ENCODE measurements at places on chromosomes 2 and 18. TPM values are rescaled to one million over a fixed set of nuclear protein-coding genes. Genes with fewer than 3 reads are reported as not detected.

DNA sequence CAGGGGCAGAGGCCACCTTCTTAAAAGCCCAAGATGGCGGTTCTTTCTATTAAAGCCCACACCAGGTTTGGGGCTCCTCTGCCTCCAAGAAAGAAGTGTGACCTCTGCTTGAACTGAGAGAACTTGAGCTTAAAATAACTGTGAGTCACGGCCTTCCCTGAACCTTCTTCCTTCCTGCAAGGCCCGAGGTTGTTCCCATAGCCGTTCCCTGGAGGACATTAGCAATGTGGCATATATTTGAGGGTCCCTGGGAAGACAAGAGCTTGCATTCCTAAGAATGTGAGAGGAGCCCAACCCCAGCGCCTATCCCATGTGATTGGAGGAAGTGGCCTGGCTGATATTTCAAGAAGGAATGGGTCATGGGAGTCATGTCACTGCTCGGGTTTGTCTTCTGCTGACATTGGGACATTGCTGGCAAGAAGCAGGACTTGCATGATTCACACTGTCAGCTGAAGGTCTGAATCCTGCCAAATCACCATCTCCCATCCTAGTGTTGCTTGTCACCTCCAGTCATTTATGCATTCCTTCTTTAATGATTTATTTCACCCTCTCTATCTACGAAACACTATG, 168.1 kb downstream of the TRIB2 start:
- DNase-seq = peak; percentile 38

DNA sequence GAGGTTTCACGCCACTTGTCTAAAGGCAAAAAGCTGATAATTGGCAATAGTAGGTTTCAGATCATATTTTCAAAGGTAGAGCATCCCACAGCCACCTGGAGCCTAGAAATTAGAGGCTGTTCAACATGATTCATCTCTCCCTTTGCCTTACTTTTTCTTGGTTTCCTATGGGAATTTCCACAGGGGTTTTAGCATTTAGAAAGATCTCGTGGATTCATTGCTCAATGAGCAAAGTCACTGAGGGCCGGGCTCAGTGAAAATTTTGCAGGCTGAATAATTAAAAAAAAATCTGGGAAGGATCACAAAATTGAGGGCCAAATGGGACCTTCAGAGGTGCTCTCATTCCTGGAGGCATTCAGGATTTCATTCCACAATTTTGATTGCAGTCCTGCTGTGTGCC, 137.1 kb downstream of the VAPA start:
- no peak for DNase-seq

GRCh38 chr2:73290049-73290839, 3.1 kb downstream of the EGR4 start:
- no peak for DNase-seq

DNA sequence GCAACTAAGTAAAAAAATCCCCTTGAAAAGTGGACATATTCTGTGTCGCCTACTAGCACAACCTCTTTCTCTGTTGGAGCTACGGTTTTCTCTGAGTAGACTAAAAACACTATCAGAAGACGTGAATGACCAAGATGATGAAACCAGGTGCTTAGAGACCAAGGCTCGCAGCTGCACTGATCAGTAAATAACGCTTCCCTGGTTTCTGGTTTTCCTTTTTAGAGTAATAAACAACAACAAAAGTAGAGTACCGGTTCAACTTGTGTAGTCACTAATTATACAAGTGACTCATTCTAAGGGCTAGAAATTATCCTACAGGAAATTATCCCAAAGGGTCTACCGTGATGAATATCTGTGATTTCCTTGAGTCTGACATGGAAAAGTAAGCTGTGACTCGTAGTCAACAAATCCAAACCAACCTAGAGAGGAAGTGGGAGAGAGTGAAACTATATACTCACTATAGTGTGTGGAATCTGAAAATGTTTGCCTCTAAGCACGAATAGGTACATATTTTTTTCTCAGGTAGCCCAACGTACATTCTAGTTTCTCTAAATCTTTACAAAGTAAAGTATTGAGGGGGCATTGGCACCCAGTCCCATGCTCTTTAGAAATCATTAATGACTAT, 17.8 kb downstream of the RASGRP3 start:
- no peak for DNase-seq

SULT1C4 gene
- 3.2 TPM for total RNA-seq

- no peak for DNase-seq
These were observed 128.1 kb upstream of the MYCN start for GRCh38 chr2:15812187-15812780.

KCTD1 gene
- total RNA-seq = 17.2 TPM

- no peak for DNase-seq
These were observed 99.1 kb upstream of the NEUROD1 start for GRCh38 chr2:181779288-181780021.

RAD51AP2 gene
- total RNA-seq = 0.10 TPM

- DNase-seq = no peak
These were observed 17.1 kb upstream of the VPS4B start for GRCh38 chr18:63439334-63439733.

DNA sequence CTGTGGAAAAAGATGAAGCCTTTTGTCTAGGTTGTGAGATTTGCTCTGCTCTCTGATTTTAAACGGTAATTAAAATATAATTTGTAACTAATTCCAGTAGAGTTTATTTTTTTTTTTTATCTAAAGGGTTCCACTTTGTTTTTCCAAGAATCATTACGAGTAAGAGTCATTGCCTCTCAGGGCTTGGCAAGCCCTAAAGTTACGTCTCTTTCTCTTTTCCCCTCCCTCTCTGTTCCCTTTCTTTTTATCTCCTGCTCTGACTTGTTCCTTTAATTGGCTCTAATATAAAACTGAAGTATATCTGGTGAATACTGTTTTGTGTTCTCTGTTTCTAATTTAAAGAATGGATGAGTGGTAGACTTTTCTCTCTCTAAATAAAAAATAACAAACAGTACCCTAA, 75.8 kb downstream of the CALCRL start:
- no peak for DNase-seq

DUSP19 gene
- 12.1 TPM for total RNA-seq

PNO1 gene
- 7.4 TPM for total RNA-seq

XIRP2 gene
- 248 TPM for total RNA-seq

GRCh38 chr18:70931942-70932814, 643.3 kb downstream of the SOCS6 start:
- DNase-seq = no peak

CCDC74B gene
- 0.64 TPM for total RNA-seq

- DNase-seq = peak; percentile 63
These were observed 38.2 kb upstream of the MAP3K20 start for GRCh38 chr2:173037245-173038120.

- DNase-seq = no peak
These were observed 999 bp downstream of the INSIG2 start for GRCh38 chr2:118089139-118089800.

TACR1 gene
- total RNA-seq = 0.07 TPM

DNA sequence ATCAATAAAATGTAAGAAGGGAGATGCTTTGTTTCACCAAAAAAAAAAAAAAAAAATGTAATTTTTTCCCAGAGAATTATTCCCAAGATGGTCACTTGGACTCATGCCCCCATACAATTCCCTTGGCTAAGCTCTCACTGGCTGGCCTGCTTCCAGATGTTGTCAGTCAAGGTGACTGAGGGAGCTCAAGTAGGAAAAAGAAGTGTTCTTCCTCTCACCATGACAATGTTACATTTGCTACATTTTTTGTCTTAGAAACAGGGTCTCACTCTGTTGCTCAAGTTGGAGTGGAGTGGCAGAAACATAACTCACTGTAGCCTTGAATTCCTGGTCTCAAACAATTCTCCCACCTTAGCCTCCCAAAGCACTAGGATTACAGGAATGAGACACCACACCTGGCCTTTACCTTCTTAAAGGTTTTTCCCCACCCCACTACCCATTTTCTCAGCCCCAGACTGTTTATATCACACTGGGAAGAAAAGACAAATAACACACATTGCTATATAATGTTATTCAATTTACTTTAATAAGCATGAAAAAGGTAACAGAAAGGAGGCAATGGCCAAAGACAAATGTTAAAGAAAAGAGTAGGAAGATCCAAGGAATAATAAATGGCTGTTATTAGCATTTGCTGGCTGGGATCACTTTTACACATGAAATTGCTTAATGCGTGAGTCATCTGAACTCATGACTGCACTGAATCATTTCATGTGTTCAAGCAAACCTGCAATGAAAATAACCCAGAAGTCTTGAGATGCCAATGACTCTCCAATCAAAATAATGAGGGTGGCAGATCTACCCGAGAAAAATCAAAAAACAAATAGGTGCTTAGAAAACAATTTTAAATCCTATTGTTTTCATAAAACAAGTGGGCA, 45.2 kb downstream of the ACVR1 start:
- no peak for DNase-seq

MATN3 gene
- total RNA-seq = 0.32 TPM

DNA sequence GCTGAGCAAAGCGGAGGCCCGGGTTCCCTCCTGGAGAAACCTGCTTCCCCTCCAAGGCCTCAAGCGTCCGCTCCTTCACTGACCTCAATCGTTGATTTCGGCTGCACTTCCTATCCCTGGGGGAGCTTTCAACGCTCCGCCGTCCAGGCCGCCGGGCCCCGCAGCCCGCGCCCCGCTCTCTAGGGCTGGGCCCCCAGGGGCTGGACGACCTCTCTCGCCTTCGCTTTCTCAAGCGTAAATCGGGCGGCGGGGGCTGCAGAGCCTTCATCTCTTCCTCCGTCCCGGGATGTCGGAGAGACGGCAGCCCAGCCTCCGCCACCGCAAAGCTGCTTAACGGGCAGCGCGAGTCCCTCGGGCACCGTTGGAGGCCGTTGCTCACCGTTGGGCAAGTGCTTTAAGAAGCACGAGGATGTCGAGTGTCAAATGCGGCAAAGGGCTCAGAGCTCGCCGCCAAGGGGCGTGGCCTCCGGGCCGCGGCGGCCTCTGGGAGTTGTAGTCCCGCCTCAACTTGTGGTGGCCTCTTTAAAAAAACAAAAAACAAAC, 8.5 kb downstream of the HES6 start:
- DNase-seq = peak; percentile 87

DNA sequence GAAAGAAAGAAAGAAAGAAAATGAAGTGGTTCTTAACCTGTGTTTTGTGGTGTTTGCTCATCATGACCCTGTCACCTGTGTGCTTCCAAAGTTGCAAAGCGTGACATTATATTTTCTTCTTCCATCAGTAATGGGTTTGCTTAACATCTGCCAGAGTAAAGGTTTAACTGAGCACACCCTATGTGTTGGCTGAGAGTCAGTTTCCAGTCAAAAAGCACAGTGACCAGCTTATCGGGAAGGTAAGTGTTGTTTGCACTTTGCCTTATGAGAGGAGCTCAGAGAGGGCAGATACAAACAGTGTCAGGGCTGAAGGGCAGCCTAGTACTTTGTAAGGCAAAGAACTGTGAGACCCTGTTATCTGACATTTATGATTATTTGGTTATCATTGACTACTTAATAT, 406.2 kb upstream of the CWC22 start:
- no peak for DNase-seq

DNA sequence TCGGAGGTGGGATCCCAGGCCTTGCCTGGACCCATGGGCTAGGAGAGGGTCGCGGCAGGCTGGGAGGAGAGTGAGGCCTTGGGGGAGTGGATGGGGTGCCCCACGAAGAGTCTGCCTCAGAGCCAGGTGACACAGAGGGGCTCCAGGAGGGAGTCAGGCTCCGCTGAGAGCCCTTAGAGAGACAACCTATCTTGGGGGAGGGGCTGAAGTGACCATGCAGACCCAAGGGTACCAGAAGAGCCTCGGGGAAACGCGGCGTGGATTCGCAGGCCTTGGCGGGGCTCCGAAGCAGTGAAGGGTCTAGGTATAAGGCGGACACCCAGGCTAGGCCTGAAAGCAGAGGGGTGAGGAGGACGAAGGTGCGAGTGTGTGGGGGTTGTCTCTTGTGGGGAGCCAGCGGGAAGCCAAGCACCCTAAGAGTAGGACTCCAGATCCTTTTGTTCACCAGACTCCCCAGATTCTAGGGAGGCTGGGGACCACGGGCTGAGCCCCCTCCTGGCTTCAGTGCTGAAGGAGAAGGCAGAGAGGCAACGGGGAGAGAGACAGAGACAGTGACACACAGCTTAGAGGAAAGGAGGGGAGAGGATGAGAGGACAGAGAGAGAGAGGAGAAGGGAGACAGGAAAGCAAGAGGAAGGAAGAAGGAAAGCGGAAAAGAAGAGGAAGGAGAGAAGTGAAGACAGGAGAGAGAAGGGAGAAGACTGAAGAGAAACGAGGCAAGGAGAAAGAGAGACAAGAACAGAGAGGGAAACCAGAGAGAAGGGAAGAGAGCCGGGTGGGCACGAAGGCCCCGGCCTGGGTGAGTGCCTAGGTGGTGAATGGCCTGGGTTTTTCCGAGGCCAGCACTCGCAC, 1.1 kb upstream of the HOXD11 start:
- DNase-seq = no peak

GRCh38 chr2:132595693-132596092, 74.3 kb downstream of the LYPD1 start:
- no peak for DNase-seq

DNA sequence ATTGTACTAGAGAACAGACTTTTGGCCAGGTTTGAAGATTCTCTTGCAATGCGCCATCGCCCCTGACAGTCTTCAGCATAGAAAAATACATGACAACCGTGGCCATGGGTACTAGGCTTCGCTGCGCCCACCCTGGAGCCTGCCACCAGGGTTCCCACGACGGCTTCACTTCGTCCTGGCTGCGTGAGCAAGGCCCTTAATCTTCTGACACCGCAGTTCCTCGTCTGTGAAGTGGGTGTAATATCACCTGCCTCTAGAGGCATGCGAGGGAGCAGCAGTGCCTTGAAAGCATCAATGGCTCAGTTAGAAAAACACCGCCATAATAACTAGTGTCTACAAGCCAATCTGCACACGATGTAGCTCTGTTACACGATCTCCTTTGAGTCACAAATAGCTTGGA, 175.2 kb upstream of the HS6ST1 start:
- DNase-seq = no peak

DNA sequence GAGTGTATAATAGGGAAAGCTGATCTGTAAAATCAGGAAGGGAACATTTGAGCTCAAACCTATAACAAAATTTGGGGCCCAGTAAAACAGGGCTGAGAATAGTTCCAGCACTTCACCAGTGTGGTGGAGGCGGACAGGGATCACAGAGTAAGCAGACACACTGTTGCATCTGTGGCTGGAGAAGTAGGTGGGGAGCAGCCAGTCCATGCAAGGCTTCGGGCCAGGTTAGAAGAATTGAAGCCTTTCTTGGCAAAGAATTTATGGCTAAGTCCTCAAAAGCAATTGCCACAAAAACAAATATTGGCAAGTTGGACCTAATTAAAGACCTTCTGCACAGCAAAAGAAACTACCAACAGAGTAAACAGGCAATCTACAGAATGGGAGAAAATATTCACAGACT, 93.8 kb upstream of the ZBTB14 start:
- no peak for DNase-seq

Data from left ventricle myocardium superior (tissue), 1 donor.